A549 treated with AZD2906 at 1 μM for 4 hours (cell line): ENCODE measurements at places on chromosomes 5 and 9. TPM values are rescaled to one million over a fixed set of nuclear protein-coding genes. Genes with fewer than 3 reads are reported as not detected.

Gene LCN9
- not detected in 5 replicates for total RNA-seq

Gene ZDHHC11
- 13.3 to 16.9 TPM (median 15.8 TPM) in 5 replicates for total RNA-seq

Gene GLE1
- total RNA-seq: 26.5 to 29.0 TPM (median 28.3 TPM) in 5 replicates

Gene TMEM215
- 0.02 to 0.03 TPM in 2 of 5 replicates, not detected in the others for total RNA-seq

Gene WDR70
- total RNA-seq: 9.1 to 10.9 TPM (median 9.5 TPM) in 5 replicates

Gene FOXD4L3
- total RNA-seq: 0.05 to 0.21 TPM (median 0.10 TPM) in 4 of 5 replicates, not detected in the other

Gene KIF4B
- 0.01 to 0.06 TPM (median 0.03 TPM) in 4 of 5 replicates, not detected in the other for total RNA-seq

Gene GKAP1
- total RNA-seq: 4.0 to 5.0 TPM (median 4.2 TPM) in 5 replicates

Gene UBAC1
- total RNA-seq: 30.2 to 39.1 TPM (median 34.8 TPM) in 5 replicates

Gene DEPDC1B
- total RNA-seq: 12.9 to 17.5 TPM (median 15.0 TPM) in 5 replicates

Gene GPR150
- 0.07 to 0.20 TPM (median 0.13 TPM) in 5 replicates for total RNA-seq

Gene SEMA4D
- total RNA-seq: 4.3 to 5.0 TPM (median 4.9 TPM) in 5 replicates

Gene NINJ1
- total RNA-seq: 67.1 to 102 TPM (median 85.6 TPM) in 5 replicates

Gene MARCOL
- not detected in 5 replicates for total RNA-seq

Gene STPG3
- not detected in 5 replicates for total RNA-seq

Gene PCDHGB5
- total RNA-seq: 1.9 to 2.5 TPM (median 2.2 TPM) in 5 replicates

Gene PCDHGA5
- 0.13 to 0.17 TPM (median 0.16 TPM) in 5 replicates for total RNA-seq

Gene MAST4
- 1.0 to 1.7 TPM (median 1.6 TPM) in 5 replicates for total RNA-seq

Gene FCN1
- total RNA-seq: not detected in 5 replicates

Gene SHISAL2B
- 0.15 TPM in 1 of 5 replicates, not detected in the others for total RNA-seq

Gene WNT8A
- total RNA-seq: not detected in 5 replicates

Gene FNBP1
- total RNA-seq: 11.8 to 15.0 TPM (median 13.5 TPM) in 5 replicates

Gene ADAMTS16
- total RNA-seq: 1.3 to 2.8 TPM (median 1.4 TPM) in 5 replicates

Gene TTC16
- 0.02 to 0.06 TPM (median 0.05 TPM) in 5 replicates for total RNA-seq

Gene NNT
- total RNA-seq: 10.4 to 14.7 TPM (median 11.3 TPM) in 5 replicates

Gene DHX29
- total RNA-seq: 18.5 to 23.7 TPM (median 20.8 TPM) in 5 replicates

Gene FBXL7
- total RNA-seq: 1.1 to 1.6 TPM (median 1.3 TPM) in 5 replicates

Gene ANKDD1B
- 0.03 to 0.09 TPM in 2 of 5 replicates, not detected in the others for total RNA-seq

Gene ADGRD2
- total RNA-seq: 0.03 TPM in 1 of 5 replicates, not detected in the others

Gene TRPM6
- total RNA-seq: 1.7 to 2.3 TPM (median 1.9 TPM) in 5 replicates

Gene RIC1
- 9.8 to 12.8 TPM (median 12.0 TPM) in 5 replicates for total RNA-seq

Gene THOC3
- 55.9 to 62.9 TPM (median 60.0 TPM) in 5 replicates for total RNA-seq

Gene NEURL1B
- total RNA-seq: 9.9 to 12.0 TPM (median 10.9 TPM) in 5 replicates

Gene GPX8
- 30.6 to 36.7 TPM (median 32.4 TPM) in 5 replicates for total RNA-seq

Gene DDX4
- 0.02 to 0.09 TPM (median 0.08 TPM) in 3 of 5 replicates, not detected in the others for total RNA-seq

Gene OTP
- 0.03 to 0.12 TPM (median 0.09 TPM) in 5 replicates for total RNA-seq

Gene RHOBTB3
- total RNA-seq: 8.1 to 11.0 TPM (median 9.1 TPM) in 5 replicates
